T-helper 1 cell treated with Interleukin-12 subunit alpha and Interleukin-12 subunit beta and Interleukin-4 antibody, amounts not matched to agents 30 ng/mL and 1 ng/mL, for 36 hours (primary cell): ENCODE measurements at places on chromosomes 13 and 19. TPM values are rescaled to one million over a fixed set of nuclear protein-coding genes. Genes with fewer than 3 reads are reported as not detected.

S1PR5 gene
- total RNA-seq = not detected in 2 replicates

OSCAR gene
- 0.22 TPM in 1 of 2 replicates, not detected in the other for total RNA-seq

GIPC3 gene
- total RNA-seq = 0.95 and 0.98 TPM in 2 replicates

KMT5C gene
- 15.4 and 19.9 TPM in 2 replicates for total RNA-seq

ZNF524 gene
- 21.0 and 25.4 TPM in 2 replicates for total RNA-seq

POU2F2 gene
- total RNA-seq = 42.8 and 46.2 TPM in 2 replicates

ZNF442 gene
- total RNA-seq = 0.59 and 1.1 TPM in 2 replicates

ARHGEF1 gene
- 638 and 664 TPM in 2 replicates for total RNA-seq

ZNF613 gene
- 5.2 and 5.5 TPM in 2 replicates for total RNA-seq

CD177 gene
- not detected in 2 replicates for total RNA-seq

NCAN gene
- 0.05 TPM in 1 of 2 replicates, not detected in the other for total RNA-seq

TIMM50 gene
- total RNA-seq = 67.6 and 68.0 TPM in 2 replicates

SLC8A2 gene
- 0.12 TPM in 1 of 2 replicates, not detected in the other for total RNA-seq

NRTN gene
- total RNA-seq = 0.32 and 0.64 TPM in 2 replicates

RASIP1 gene
- 0.10 and 0.15 TPM in 2 replicates for total RNA-seq

ZNF486 gene
- total RNA-seq = 4.4 TPM in 2 replicates

GPR183 gene
- total RNA-seq = 14.5 and 15.4 TPM in 2 replicates

ZNF546 gene
- 6.7 and 7.7 TPM in 2 replicates for total RNA-seq

UBE2L5 gene
- total RNA-seq = 0.22 TPM in 1 of 2 replicates, not detected in the other

CGB3 gene
- total RNA-seq = not detected in 2 replicates

C1QTNF9 gene
- not detected in 2 replicates for total RNA-seq

AP2A1 gene
- total RNA-seq = 72.1 and 74.0 TPM in 2 replicates

KCNRG gene
- 0.59 TPM in 1 of 2 replicates, not detected in the other for total RNA-seq

FBN3 gene
- 0.02 TPM in 2 replicates for total RNA-seq

NAT14 gene
- 11.4 and 13.2 TPM in 2 replicates for total RNA-seq

KLK3 gene
- total RNA-seq = not detected in 2 replicates

ACER1 gene
- total RNA-seq = 0.76 and 0.81 TPM in 2 replicates

TEX29 gene
- total RNA-seq = 0.68 and 0.81 TPM in 2 replicates

ZNF253 gene
- total RNA-seq = 16.5 and 17.6 TPM in 2 replicates

SMIM44 gene
- total RNA-seq = not detected in 2 replicates

SIGLEC9 gene
- total RNA-seq = 0.12 and 0.29 TPM in 2 replicates

MAST1 gene
- total RNA-seq = 0.49 and 1.1 TPM in 2 replicates

C2CD4C gene
- 0.12 TPM in 1 of 2 replicates, not detected in the other for total RNA-seq

PLEKHF1 gene
- 52.0 and 53.1 TPM in 2 replicates for total RNA-seq

IL11 gene
- total RNA-seq = 0.51 and 0.74 TPM in 2 replicates

ZNF667 gene
- total RNA-seq = not detected in 2 replicates

ZNF260 gene
- total RNA-seq = 8.2 and 10.5 TPM in 2 replicates

PNMA8B gene
- total RNA-seq = not detected in 2 replicates

SCAMP4 gene
- total RNA-seq = 35.4 and 41.9 TPM in 2 replicates

LPAR2 gene
- 62.6 and 66.9 TPM in 2 replicates for total RNA-seq

PSG7 gene
- not detected in 2 replicates for total RNA-seq

KRTDAP gene
- not detected in 2 replicates for total RNA-seq

TMPRSS9 gene
- not detected in 2 replicates for total RNA-seq

CCDC70 gene
- not detected in 2 replicates for total RNA-seq

FPR2 gene
- total RNA-seq = not detected in 2 replicates

SLC10A2 gene
- not detected in 2 replicates for total RNA-seq

SOX1 gene
- not detected in 2 replicates for total RNA-seq

ZNF793 gene
- 0.88 and 1.4 TPM in 2 replicates for total RNA-seq

NOVA2 gene
- 0.10 and 0.51 TPM in 2 replicates for total RNA-seq

COMMD6 gene
- 112 and 124 TPM in 2 replicates for total RNA-seq
